Esophagus mucosa (tissue), 1 donor: ENCODE measurements at places on chromosomes 7 and 10.

DNA sequence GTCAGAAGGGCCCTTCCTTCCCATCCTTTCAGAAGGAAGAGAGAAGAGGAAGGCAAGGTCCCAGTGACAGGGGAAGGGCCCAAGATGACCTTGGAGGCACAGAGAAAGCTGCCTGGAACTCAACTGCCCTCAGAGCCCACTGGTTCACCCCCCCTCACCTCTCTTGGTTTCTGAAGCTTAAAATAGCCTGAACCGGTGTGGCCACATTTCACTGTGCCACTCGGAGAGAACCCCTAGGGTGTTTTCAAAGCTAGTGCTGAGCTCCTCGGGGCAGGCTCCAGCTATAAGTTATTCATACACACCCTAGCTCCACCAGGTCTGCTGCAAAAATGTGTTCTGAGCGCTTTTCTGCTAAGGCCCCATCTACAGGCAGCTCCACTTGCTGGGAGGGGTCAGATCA lies 60.9 kb upstream of the ADRB1 start:
- peak; percentile 36 for ATAC-seq

- peak; percentile 88 for ATAC-seq
These were observed 18.5 kb downstream of the DDIT4 start for GRCh38 chr10:72292223-72292691.

DNA sequence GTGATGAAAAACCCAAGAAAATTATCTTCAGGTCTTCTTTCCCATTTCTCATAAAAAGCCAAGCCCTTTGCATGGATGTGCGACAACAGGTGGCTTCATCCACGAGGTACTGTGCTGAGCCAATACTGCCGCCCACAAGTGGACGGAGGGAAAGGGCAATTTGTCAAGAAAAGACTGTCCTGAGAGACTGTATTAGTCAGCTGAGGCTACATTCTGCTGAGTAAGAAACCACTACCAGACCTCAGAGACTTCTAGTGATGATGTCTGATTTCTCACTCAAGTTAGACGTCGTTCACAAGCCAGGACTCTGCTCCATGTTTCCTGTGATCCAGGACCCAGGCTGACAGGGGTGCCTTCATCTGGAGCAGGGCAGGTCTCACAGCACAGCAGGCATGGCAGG lies 171.5 kb upstream of the CDCA7L start:
- ATAC-seq: no peak

- no peak for ATAC-seq
These were observed 133.3 kb upstream of the PODXL start for GRCh38 chr7:131689662-131690234.

DNA sequence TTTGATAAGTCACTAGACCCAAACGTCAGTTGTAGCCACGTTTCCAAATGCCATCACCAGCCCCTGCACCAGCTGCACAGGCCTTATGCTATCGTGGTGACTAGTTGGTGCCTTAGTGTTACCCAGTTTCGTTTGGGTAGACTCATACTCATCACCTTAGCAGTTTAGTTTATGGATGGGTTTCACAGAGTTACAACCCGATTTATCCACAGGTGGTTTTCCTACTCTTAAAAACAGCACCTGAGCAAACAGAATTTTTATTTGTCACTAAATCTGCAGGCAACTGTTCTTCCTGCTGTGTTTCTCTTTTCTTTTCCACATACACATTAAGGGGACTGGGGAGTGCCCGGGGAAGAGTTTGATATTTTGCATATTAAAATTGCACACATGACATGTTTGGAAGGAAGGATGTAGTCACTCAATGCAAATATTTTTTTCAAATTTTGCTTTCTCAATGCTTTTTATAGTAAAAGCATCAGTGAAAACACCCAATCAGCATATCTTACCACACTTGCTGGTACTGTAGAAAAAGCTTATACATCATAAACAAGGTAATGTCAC lies 41.6 kb downstream of the PDSS1 start:
- ATAC-seq: no peak

- no peak for ATAC-seq
These were observed 5.1 kb downstream of the UBE2H start for GRCh38 chr7:129947701-129948100.

- no peak for ATAC-seq
These were observed 1.3 kb downstream of the KAZALD1 start for GRCh38 chr10:101063050-101063525.

GRCh38 chr10:96622013-96622787 lies 35.4 kb upstream of the TM9SF3 start:
- ATAC-seq: no peak

DNA sequence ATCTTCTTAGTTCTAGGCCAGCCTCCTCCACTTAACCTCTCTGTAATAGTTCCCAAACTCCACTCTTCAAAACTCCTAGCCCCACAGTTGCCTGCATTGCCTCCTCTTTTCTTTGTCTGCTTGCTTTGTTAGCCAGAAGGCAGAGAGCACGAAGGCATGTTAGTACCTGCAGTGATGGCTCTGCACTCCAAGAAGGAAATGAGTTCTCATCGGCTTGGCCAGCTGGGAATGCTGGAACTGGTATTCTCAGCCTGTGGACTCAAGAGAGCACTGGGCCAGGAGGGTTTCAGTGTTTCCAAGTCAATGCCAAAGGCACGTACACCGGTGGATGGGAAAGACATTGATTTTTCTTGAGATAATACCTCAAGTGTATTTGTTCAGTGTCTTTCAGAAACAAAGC lies 66.3 kb upstream of the HABP2 start:
- ATAC-seq: no peak

GRCh38 chr10:123068087-123068853 lies 59.5 kb downstream of the ACADSB start:
- no peak for ATAC-seq

GRCh38 chr10:18523025-18523424 lies 128.4 kb downstream of the NSUN6 start:
- no peak for ATAC-seq

DNA sequence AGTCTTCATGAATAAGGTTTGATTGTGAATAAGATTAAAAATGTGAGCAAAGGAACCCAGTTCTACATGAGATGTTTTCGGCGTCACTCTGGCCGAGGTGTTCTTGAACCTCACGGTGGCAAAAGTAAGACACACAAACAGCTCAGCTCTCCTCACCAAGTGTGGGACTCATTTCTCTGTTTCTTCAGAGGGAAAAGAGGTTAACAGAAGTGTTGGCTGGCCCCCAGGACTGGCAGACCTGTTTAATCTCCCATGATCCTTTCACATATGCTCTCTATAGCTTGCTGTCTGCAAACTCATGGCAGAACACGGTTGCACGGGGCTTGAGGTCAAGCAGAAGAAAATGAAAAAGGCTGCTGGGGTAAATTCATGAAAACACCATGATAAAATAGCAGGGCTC lies 394.4 kb downstream of the CALN1 start:
- ATAC-seq: no peak

- no peak for ATAC-seq
These were observed 69.5 kb downstream of the ADCYAP1R1 start for GRCh38 chr7:31121601-31122000.

GRCh38 chr7:66173856-66174255 lies 31.3 kb upstream of the TPST1 start:
- no peak for ATAC-seq

- no peak for ATAC-seq
These were observed 46.2 kb downstream of the LAMB4 start for GRCh38 chr7:108083980-108084379.

DNA sequence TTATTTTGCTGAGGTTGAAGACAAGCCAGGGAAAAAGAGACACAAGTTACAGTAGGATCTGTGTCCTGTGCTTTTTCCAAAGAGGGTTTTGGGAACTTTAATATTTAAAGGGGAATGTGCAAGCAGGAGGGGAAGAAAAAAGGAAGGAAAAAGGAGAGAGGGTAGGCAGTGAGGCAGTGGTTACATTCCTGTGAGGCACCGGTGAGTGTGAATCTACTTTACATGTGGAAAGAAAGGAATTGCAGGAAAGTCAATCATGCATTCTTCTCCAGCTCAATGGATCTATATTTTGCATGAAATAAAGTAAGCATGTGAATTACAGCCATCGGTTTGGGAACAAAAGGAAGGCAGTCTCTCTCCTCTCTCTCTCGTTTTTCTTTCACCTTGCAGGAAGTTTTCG lies 12.6 kb upstream of the DYNC2I1 start:
- ATAC-seq: no peak

DNA sequence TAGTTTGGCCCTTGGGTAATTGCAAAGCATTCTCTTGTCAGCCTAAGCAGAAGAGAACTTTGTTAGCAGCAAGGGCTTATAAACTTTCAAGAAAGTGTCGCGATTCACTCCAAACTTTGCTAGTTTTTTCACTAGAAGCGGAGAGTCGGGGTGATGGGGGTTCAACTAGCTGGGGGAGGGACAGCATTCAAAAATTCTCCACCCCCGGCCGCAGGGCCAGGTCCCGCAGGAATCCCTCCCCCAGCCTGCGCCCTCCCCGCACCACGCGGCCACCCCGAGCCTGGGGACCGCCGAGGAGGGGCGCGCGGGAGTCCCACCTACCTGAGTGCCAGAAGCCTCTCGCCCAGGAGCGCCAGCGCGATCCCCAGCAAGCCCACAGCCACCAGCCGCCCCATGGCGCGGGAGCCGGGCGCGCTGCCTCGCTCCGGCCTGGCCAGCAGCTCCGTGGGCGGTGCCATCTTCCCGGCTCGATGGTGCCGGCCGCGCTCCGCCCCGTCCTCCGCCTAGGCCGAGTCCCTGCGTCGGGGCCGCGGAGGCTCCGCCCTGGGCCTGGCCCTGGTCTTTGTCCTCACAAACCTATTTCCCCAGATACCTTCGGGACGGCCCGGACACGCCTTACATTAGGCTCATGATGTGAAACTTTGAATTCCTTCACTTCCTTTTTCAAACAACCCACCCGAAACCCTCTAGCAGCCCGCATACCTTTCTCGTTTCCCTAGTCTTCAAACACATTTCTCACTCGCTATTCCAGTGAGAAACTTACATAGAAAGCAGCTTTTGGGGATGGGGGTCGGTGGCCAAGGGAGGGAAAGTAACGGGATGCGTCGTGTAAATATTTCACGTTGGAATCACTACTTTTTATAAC lies at the start of gene PON2:
Gene PON2, minus strand, starts transcription at position 472 of the 865 bp plus-strand sequence. Its CDS starts 77 bp downstream, at position 395.
- peak; percentile 96 for ATAC-seq

DNA sequence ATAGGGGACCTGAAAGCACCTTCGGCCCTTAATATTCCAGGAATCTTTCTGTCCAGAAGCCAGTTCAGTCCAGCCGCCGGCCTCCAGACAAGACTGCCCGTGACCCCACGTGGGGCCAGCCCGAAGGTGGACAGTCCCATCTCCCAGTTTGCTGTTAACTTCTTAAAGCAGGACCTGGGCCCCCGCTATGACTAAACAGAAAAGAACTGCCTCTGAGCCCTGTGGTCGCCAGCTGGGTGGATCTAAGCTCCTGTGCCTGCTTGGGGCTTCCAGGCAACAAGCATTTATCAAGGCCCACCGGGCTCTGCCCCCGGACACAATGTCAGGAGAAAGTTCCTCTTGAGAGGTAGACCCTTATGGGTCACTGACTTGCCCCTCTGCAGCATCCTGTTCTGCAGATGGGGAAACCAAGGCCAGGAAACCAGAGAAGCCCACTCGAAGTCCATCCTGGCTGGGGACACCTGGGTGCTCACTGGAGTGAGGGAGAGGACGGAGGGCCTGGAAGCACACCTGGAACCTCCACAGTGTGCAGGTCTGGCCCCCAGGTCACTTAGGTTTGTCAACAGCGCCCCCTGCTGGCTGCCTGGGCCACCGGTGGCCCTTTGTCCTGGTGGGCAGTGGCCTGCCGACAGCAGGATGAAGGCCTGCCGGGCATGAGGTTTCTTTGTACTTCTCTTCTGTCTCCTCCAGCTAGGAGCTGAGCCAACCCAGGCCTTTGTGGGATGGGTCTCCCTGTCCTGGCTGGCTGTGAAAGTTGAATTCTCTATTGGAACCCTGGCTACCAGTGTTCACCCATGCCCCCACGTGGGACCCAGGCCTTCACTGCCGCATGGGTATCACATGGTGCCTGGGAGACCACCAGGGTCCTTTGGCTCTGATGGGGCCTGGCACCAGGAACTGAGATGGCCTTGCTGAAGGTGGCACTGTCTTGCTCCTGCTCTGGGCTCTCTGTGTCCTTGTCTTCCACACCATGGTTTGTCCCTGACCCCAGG lies 128.0 kb downstream of the ZMIZ1 start:
- ATAC-seq: peak; percentile 33

DNA sequence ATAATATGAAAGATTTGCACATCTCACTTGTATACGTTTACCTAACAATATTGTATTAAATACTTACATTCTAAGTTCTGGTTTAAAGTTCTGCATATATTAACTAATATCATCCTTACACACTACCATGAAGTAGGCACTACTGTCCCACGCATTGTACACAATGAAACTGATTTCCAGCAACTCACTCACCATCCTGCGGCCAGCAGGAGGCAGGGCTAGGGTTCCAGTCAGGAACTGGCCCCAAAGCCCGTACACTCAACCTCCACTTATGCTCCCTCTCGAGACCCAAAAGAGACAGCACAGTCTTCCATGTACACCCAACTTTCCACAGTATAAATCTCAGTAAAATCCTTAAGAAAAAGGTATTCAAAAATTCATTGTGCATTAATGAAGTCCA lies 41.4 kb downstream of the GRID1 start:
- ATAC-seq: no peak

- peak; percentile 58 for ATAC-seq
These were observed 166.6 kb upstream of the TCF7L2 start for GRCh38 chr10:112783351-112784021.

GRCh38 chr10:45456233-45456632 lies 82.2 kb downstream of the ALOX5 start:
- no peak for ATAC-seq

GRCh38 chr10:126504063-126504760 lies 115.9 kb upstream of the ADAM12 start:
- ATAC-seq: peak; percentile 67

GRCh38 chr10:1715821-1716220 lies 21.5 kb downstream of the ADARB2 start:
- peak; percentile 95 for ATAC-seq

- no peak for ATAC-seq
These were observed 113.9 kb downstream of the ZNF438 start for GRCh38 chr10:30917789-30918188.

DNA sequence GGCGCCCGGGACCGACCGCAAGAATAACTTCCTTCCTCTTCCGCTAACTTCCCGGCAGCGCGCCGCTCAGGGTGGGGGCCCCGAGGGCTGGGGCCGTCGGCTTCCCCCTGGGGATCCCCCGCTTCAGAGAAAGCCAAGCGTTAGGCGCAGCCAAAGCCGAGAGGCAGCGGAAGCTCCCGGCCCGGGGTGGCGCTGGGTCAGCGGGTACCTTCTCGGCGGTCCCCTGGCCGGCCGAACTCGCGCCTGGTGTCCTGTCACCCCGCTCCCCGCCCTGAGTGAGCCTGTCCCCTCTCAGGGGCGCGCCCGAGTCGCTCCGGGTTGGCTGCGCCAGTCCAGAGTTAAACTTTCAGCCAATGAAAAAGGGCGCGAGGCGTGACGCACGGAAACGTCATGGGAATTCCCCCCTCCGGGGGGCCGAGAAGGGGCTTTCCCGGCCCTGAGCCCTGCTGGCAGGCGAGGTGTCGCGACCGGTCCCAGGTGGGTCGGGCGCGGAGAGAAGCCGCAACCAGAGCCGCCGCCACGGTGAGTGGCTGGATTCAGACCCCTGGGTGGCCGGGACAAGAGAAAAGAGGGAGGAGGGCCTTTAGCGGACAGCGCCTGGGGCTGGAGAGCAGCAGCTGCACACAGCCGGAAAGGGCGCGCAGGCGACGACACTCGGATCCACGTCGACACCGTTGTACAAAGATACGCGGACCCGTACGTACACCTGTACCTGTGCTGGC lies 1.3 kb upstream of the NFKB2 start:
- ATAC-seq: peak; percentile 82
